Mesothelial cell of epicardium (in vitro differentiated cells): ENCODE measurements at places on chromosomes 5 and 9. TPM values are rescaled to one million over a fixed set of nuclear protein-coding genes. Genes with fewer than 3 reads are reported as not detected.

DNA sequence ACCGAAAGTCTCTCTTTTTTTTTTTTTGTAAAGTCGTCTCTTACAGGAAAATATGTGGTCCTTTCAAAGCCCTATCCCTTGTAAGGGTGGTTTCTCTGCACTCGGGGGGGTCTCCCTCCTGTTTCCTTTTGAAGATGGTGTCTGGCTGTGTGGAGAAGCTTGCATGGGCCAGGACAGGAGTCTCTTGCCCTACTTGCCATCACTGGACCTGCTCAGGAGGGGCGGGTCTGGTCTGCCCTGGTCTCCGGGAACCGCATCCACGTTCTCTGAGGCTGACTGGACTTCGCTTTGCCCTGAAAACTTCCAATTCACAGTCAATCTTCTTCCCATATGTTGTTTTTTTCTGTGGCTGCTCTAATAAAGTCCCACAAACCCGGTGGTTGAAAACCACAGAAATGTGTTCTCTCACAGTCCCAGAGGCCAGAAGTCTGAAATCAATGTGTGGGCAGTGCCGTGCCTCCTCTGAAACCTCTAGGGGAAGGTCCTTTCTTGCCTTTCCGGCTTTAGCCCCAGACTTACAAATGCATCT lies 92.9 kb upstream of the IER5L start:
- no peaks in the 10 kb centered on the region for H3K36me3 ChIP-seq
- H3K27ac ChIP-seq: no peak overlapping the region
- no peak for DNase-seq
- no peaks in the 10 kb centered on the region for H3K27me3 ChIP-seq
- H3K4me3 ChIP-seq: no peak overlapping the region

- DNase-seq: no peak
- peaks cover 8% of the 10 kb centered on the region for H3K4me1 ChIP-seq
- no peak overlapping the region for H3K4me3 ChIP-seq
- H3K27ac ChIP-seq: no peak overlapping the region
- H3K36me3 ChIP-seq: peaks cover 5% of the 10 kb centered on the region
Measured at GRCh38 chr9:125609744-125610143, 97.3 kb downstream of the MAPKAP1 start.

The DRD1 gene
- 0.34 to 0.54 TPM (median 0.40 TPM) in 3 replicates for total RNA-seq

The CMYA5 gene
- 6.5 to 7.6 TPM (median 6.7 TPM) in 3 replicates for total RNA-seq

GRCh38 chr5:96538808-96539250 lies 105.8 kb upstream of the PCSK1 start:
- H3K4me1 ChIP-seq: no peaks in the 10 kb centered on the region
- no peak overlapping the region for H3K27ac ChIP-seq
- no peaks in the 10 kb centered on the region for H3K36me3 ChIP-seq
- no peak overlapping the region for H3K4me3 ChIP-seq
- peaks cover 6% of the 10 kb centered on the region for H3K27me3 ChIP-seq

The CCNI2 gene
- total RNA-seq: 1.5 to 2.5 TPM (median 1.8 TPM) in 3 replicates

DNA sequence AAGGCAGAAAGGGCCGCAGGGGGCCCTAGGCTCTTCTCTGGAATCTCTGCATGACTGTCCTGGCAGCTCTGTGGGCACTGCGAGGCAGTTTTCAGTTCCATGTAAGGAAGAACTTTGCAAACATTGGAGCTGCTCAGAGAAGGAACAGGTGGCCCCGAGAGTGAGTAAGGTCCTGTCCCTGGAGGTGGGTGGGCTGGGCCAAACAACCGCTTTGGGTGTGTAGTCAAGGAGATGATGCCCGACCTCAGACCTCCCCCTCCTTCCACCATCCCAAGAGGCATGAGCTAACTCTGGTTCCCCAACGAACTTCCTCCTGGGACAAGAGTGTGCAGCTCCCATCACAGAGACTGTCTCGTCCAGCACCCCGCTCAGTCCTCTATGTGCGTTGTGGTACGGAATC lies 20.5 kb downstream of the CSF1R start:
- peaks cover 3% of the 10 kb centered on the region for H3K4me1 ChIP-seq
- H3K36me3 ChIP-seq: no peaks in the 10 kb centered on the region
- DNase-seq: no peak
- H3K27ac ChIP-seq: no peak overlapping the region

The PRDM9 gene
- total RNA-seq: not detected in 3 replicates

The SLC1A1 gene
- 3.5 to 4.8 TPM (median 3.9 TPM) in 3 replicates for total RNA-seq
